ENCODE measurements at places on chromosomes 12 and 14.

DNA sequence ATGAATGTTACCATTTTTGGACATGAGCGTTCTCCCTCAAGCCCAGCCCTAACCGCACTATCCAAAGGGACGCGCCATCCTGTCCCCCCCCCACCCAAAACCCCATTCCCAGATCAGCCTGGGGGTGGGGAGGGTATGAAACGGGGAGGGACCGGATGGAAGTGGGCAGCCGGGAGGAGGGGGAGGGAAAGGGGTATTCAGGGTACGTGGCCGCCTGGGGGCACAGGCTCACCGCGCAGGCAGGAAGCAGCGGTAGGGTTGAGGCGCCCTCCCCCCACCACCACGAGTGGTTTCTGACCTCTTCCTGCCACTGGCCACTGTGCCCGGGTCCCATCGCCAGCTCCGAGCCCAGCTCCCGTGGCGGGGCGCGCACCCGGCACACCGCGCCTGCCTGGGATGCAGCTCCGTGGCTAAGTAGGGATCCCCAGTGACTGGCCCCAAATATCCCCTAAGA, 1.4 kb downstream of the ACTN1 start:
- peak; percentile 25 for DNase-seq

GRCh38 chr12:49922349-49923034, 18.8 kb upstream of the FAIM2 start:
- no peak for DNase-seq

GRCh38 chr14:22147716-22148115, 441.3 kb downstream of the DAD1 start:
- DNase-seq = no peak

DNA sequence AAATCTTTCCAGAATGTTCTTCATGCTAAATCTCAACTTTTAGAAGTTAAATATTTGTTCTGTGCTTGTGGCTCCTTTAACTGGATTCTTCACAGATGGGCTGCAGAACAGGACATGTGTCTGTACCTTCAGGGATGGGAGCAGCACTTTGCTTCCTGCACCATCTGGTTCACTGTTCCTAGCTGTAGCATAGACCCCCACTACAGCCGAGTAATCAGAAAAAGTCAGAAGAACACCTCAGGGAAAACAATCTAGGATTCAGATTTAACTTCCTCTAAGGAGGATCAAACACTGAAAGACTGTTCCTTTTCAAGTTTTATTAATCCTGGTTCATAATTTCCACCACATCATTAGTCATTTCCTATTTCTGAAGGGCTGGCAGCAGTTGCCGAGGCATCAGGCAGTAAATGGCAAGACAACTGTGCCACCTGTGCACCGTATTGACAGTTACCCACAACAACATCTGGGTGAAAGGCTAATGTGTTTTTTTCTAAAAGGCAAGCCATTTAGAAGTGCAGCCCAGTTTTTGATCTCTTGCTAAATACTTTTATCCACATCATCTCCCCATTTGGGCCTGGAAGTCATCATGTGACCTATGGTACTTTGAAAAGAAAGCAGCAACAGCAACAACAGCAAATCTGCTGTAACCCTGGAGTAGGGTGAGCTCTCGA, 212.8 kb upstream of the BMP4 start:
- DNase-seq = no peak

GRCh38 chr12:121628536-121628935, 2.2 kb downstream of the ORAI1 start:
- no peak for DNase-seq

GRCh38 chr12:3313675-3314663, 177.0 kb upstream of the PRMT8 start:
- no peak for DNase-seq

DNA sequence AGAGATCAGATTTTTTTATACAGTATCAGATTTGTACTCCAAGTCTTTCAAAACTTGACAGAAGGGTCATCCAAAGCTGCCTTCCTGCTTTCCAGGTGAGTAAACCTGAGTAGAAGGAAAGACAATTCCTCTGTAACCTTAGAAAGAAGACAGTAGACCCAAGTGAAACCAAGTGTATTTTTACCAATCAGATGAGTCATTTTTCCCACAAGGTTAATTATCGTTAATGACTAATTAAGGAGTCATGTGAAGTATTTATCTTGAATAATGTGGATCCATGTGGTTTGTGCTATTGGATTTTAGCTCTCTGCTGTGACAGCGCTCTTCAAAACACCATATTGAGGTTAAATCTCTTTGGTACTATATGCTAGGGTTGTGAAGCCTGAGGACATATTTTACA, 74.0 kb upstream of the PELI2 start:
- no peak for DNase-seq

- DNase-seq = no peak
Measured at GRCh38 chr14:32331206-32331605, 2.1 kb downstream of the AKAP6 start.

DNA sequence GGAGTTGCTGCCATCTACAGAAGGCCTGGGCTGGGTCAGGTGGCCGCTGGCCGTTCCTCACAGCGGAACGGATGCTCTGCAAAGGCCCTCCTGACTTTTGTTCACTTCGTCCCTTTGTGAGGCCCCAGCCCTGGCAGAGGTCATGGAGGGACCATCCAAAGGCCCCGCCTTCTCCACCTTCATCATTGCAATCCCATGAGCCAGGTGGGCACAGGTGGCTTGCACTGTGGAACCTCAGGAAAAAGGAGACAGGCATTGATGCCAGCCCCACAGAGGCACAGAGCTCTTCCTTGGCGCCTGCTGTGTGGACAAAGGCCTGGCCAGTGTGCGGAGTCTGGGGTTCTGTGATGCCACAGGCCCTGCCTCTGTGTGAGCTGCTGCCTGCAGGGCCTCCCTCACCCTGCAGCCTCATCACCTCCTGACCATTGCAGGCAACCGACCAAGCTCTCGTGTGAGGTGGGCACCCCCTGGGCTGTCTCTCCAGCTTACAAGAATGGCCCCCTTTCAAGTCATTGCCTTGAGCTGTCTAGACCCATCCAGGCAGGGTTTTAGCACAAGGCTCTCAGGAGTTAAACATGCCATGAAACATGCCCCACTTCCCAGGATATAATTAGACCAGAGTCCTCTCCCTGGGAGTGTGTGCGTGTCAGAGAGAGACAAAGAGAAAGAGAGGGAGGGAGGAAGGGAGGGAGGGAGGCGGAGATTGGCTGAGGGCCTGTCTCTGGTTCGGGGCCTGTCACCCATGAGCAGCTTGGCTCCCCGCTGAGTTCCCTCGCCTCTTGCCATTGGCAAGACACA, 19.3 kb downstream of the NFKBIA start:
- DNase-seq = no peak

DNA sequence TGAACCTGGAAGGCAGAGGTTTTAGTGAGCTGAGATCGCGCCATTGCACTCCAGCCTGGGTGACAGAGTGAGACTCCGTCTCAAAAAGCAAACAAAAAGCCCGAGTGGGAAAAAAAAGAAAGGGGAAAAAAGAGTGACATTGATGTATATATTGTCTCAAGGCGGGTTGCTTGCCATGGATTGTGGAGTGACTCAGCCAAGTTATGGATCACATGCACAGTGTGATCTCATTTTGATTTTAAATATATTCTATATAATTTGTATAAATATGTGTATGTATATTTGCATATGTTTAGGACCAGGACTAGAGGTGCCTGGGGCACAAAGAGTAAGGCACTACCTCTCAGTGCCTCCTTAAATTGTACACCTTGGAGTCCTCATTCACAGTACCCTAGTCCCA, 116.2 kb upstream of the RASSF8 start:
- DNase-seq = no peak

DNA sequence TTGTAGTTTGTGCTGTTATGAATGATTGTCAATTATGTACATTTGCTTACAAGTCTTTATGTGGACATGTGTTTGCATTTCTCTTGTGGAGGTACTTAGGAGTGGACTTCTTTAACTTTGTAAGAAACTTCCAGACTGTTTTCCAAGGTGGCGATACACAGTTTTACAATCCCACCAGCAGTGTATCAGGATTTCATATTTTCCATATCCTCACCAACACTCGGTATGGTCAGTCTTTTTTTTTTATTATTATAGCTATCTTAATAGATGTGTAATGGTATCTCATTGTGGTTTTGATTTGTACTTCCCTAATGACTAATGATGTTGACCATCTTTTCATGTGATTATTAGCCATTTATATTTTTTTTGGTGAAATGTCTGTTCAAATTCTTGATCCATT, 73.7 kb upstream of the KCNH3 start:
- no peak for DNase-seq

DNA sequence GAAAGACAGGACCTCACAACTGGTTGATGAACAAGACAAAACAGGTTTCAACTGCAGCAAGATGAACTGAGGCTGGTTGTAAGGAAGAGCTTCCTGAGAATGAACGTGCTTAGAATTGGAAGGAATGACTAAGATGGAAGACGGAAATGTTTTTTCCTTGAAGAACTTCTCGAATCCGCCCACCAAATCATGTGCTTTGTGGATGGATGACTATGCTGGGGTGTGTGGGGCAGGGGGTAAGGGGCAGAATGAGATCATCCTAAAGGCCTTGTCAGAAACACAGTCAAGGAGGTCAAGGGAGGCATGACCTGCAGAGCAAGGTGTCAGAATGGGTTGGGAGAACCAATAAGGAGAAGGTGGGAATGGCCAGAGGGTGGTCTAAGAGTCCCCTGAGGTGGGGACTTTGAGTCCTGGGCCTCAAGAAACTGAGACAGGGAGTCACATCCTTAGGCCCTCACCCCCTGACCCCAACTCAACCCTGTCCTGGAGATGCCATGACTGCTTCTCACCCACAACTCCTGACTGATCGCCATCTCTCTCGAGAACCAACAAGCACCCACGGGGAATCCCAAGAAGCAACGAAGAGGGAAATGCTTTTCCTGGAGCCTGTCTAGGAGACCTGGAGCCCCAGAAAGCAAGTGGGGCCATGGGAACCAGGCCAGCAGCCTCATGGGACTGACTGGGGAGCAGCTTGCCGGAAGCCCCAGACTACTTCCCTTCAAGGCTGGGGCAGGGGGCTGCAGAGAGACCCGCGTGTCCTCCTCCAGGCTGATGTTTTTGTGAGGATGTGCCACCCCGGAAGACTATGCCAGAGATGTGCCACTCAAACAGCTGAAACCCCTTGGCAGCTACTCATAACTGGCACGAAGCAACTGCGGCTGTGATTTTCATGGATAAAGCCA, 84.0 kb downstream of the ACTN1 start:
- DNase-seq = no peak
